Activated CD8-positive, alpha-beta memory T cell treated with anti-CD3 and anti-CD28 coated beads for 24 hours (primary cell): ENCODE measurements at places on chromosomes 7 and 10.

GRCh38 chr7:16084875-16085274, 336.5 kb downstream of the CRPPA start:
- DNase-seq = no peak

- no peak for DNase-seq
Observed at GRCh38 chr10:77862595-77862994, 64.0 kb downstream of the DLG5 start.

DNA sequence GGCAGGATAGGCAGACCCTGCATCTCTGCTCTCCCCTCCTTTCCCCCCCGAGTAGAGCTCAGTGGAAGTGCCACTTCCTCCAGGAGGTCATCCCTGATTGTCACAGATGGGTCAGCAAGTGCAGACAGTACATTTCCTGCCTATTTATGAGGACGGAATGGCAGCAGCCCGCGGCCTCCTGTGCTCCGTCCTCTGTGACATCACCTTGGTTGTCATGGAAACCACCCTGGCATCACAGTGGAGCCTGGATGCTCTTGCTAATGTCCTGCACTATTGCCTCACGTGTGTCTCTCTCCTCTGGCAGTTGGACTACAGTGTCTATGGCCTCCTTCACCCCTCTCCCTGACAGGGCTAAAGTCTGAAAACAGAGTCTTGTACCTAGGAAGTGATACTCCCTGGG, 148.6 kb downstream of the SH3PXD2A start:
- no peak for DNase-seq

DNA sequence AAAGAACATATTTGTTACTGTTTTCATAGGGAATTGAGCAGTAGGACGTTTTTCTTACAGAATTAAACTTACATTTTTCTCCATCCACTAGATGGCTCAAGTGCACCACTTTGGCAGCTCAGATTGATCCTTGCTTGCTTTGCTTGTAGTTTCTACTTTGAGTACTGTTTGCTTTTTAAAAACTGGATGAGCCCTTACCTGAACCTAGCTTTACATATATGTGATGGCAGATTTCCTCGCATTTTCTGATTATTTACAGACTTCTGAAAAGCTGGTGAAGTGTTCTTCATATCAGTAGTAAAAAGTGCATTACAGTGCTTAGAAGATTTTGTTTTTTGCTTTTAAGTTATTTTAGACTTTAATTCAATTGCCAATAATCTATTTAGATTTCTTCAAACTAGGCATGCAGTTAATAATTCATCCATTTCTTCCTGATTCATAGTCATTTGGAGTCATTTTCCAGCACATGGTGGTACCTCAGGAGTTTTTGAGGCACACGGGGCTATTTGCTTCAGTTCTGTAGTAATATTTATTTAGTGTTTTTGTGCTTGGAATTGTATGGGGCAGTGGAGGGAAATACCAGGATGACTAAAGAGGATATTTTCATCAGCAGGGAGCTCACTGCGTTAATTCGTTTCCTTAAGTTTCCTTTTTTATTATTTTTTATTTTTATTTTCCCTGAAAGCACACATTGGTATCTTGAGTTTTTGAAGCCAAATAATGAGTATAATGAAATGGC, 57.3 kb downstream of the MAPK8 start:
- no peak for DNase-seq
